ENCODE measurements at places on chromosomes 3 and 15. TPM values are rescaled to one million over a fixed set of nuclear protein-coding genes. Genes with fewer than 3 reads are reported as not detected.

GRCh38 chr15:70203981-70204560, 106.4 kb upstream of the TLE3 start:
- peaks cover 47% of the 10 kb centered on the region for H3K4me1 ChIP-seq
- H3K27me3 ChIP-seq = no peaks in the 10 kb centered on the region
- no peaks in the 10 kb centered on the region for H3K36me3 ChIP-seq
- no peak overlapping the region for H3K27ac ChIP-seq

DNA sequence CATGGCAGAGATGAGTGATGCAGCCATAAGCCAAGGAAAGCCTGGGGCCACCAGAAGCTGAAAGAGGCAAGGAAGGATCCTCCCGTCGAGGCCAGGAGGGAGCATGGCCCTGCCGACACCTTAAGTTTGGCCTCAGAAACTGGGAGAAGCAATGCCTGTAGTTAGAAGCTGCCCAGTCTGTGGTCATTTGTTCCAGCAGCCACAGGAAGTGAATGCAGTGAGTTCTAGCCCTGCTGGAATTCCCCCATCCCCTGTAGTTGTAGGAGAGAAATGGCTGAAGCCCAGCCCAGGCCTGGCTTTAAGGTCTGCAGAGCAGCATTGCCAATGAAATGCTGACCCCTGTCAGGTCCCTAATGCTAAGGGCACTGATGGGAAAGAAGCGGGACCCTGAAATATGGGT, 12.2 kb upstream of the CHSY1 start:
- H3K27me3 ChIP-seq = peaks cover 14% of the 10 kb centered on the region
- no peak overlapping the region for H3K4me3 ChIP-seq
- H3K36me3 ChIP-seq = no peaks in the 10 kb centered on the region
- H3K27ac ChIP-seq = no peak overlapping the region
- H3K4me1 ChIP-seq = no peaks in the 10 kb centered on the region

DNA sequence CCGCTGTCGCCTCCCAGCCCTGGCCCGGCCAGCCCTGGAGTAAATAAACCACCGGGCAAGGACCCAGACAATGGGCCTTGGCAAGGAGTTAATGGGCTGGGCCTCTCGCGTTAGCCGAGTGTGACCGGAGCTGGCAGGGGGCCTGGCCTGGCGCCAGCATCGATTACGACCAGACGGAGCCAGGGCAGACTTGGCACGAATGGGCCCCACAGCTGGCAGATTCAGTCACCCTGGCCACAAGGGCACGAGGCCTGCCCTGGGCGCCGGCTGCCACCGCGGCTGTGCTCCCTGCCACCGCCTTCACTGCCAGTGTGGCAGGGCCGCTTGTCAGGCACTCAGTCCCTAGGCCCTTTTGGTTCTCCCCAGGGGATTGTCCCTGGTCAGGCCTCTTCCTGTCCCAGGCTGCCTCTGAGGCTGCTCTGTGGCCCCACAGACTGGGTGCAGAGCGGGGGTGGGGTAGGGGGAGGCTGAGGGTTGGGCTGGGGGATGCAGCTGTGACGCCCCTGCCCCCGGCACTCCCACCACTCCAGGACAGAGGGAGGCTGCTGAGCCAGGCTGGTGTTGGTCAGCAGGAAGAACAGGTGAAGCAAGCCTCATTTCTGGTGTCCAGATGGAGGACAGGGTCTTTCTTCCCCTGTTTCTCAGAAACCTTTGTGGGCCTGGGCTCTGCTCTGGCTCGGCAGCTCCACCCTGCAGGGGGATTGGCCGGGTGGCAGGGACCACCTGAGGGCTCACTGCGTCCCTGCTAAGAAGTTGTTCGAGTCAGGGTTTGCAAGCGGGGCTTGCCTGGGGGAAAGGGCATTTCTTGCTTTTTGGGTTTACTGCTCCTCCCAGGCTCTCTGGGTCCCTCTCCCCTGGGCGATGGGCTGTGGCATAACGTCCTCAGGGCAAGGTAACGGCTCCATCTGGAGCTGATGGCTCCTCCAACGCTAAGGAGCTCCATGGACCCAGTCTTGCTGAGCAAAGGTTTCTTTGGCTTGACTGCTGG, 30.5 kb upstream of the SRP14 start:
- peaks cover 14% of the 10 kb centered on the region for H3K4me1 ChIP-seq
- peak overlapping the region; percentile 87 for H3K27ac ChIP-seq
- no peak overlapping the region for H3K4me3 ChIP-seq
- H3K27me3 ChIP-seq = no peaks in the 10 kb centered on the region

DNA sequence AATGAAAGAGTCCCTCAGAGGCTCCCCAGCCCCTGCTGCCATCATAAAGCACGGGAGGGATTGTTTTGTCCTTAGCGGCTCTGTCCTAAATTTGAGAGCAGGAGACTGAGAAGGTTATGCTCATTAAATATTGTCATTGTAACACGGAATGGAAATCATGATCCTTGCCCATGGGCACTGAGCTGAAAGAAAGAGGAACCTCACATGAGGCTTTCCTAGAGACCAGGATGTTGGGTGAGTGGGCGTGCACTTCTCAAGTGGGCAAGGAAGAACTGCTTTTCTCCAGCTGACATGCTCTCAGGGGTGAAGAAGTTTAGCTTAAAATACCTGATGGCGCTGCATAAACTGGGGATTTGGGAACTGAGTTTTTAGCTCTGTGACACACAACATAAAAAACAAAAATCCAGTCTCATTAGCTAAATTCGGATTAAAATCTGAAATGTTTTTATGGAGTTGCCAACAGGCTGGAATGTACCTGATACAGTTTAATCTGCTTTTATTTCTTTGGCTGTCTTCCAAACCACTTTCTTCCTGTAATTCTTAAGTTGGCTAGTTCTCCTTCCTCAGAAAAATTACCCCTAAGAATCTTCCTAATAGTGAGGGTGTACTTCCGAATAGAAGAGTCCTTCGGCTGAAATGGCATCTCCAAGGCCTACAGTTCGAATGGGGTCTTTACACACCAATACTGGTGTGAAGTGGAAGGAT, 31.7 kb downstream of the ADPGK start:
- no peak overlapping the region for H3K4me3 ChIP-seq
- H3K36me3 ChIP-seq = peaks cover 34% of the 10 kb centered on the region
- H3K27ac ChIP-seq = no peak overlapping the region
- H3K27me3 ChIP-seq = no peaks in the 10 kb centered on the region

KLHL6 gene
- total RNA-seq = 0.07 TPM

GRCh38 chr3:171901615-171902312, 58.6 kb downstream of the TMEM212 start:
- H3K36me3 ChIP-seq = peaks cover 1% of the 10 kb centered on the region
- H3K4me3 ChIP-seq = no peak overlapping the region
- peaks cover 21% of the 10 kb centered on the region for H3K4me1 ChIP-seq
- no peak overlapping the region for H3K27ac ChIP-seq
- DNase-seq = no peak

DNA sequence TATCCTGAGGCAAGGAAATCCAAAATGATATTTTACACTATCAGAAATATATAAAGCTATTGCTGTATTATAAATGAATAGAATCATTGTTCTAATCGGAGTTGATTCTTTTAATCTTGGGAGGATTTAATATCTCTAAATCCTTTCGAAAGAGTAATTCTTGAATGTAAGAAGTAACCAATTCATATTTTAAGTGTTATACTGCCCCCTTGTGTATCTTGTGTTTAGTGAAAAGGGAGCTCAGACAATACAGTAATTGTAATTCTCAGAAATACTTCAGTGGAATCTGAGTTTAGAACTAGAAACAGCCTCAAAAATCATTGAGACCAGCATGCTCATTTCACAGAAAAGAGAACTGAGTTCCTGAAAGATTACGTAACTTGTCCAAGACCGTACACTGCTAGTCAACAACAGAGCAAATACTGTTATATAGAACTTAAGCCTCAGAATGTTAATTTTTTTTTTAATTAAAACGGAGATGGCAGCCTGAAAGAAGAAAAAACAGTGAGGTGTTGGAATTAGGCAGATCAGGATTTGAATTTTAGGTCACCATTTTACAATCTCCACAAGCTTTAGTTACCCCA, 42.9 kb downstream of the PLCH1 start:
- no peak overlapping the region for H3K27ac ChIP-seq
- DNase-seq = no peak
- peaks cover 7% of the 10 kb centered on the region for H3K27me3 ChIP-seq
- H3K4me1 ChIP-seq = peaks cover 6% of the 10 kb centered on the region
- no peak overlapping the region for H3K4me3 ChIP-seq
- no peaks in the 10 kb centered on the region for H3K36me3 ChIP-seq

DNA sequence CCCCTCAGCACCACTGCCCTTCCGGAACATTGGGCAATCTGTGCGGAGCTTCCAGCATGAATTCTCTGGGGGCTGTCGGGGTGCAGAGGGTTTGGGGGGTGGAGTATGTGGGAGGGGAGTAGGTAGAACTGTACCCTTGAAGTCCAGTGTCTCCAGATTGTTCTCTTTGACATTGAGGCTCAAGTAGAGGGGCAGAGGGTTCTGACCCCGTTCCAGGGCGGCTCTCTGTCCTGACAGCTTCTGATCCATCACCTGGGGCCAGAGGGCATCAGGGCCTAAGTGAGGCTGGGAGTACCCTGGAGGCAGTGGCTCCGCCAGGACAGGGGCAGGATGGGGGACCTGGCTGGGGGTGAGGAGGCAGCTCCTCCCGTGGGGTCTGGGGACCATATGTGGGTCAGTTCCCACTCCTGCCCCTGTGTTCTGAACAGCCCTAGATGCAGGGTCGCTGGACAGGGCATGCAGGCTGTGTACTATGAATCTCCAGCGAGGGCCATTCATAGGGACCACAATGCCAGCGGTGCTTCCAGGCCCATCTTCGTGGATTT, 22.1 kb downstream of the PLA2G4D start:
- H3K27ac ChIP-seq = no peak overlapping the region
- no peak overlapping the region for H3K4me3 ChIP-seq
- no peaks in the 10 kb centered on the region for H3K4me1 ChIP-seq

- H3K36me3 ChIP-seq = peaks cover 2% of the 10 kb centered on the region
- H3K4me1 ChIP-seq = peaks cover 10% of the 10 kb centered on the region
These were observed 72.0 kb upstream of the KLF13 start for GRCh38 chr15:31254431-31255175.

DNA sequence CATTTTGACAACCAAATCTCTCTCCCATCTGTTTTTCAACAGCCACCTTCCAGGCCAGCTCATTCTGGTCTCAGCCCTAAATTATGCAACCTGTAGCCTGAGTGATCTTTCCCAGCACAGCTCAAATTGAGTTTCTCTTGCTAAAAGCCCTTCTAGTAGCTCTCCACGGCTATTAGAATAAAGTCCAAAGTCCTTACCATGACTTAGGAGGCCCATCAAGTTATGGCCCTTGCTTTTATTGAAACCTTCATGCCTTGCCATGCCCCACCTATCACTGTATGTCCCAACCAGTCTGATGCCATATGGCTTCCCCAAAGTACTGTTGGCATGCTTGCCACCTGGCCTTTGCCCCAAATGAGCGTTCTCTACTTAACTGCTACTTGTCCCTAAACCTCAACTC, 303.5 kb upstream of the GADL1 start:
- no peaks in the 10 kb centered on the region for H3K27me3 ChIP-seq
- no peaks in the 10 kb centered on the region for H3K36me3 ChIP-seq
- H3K4me1 ChIP-seq = peaks cover 18% of the 10 kb centered on the region

NR2E3 gene
- 1.2 TPM for total RNA-seq

- H3K36me3 ChIP-seq = no peaks in the 10 kb centered on the region
- no peak overlapping the region for H3K4me3 ChIP-seq
- no peak for DNase-seq
- H3K27me3 ChIP-seq = peaks cover 22% of the 10 kb centered on the region
- H3K4me1 ChIP-seq = no peaks in the 10 kb centered on the region
These were observed 52.4 kb upstream of the RGMA start for GRCh38 chr15:93141371-93141794.

- no peak overlapping the region for H3K27ac ChIP-seq
- H3K36me3 ChIP-seq = no peaks in the 10 kb centered on the region
- no peaks in the 10 kb centered on the region for H3K27me3 ChIP-seq
- H3K4me3 ChIP-seq = no peak overlapping the region
These were observed 23.1 kb upstream of the PDCD6IP start for GRCh38 chr3:33775363-33775762.

ARGFX gene
- total RNA-seq = not detected

DNA sequence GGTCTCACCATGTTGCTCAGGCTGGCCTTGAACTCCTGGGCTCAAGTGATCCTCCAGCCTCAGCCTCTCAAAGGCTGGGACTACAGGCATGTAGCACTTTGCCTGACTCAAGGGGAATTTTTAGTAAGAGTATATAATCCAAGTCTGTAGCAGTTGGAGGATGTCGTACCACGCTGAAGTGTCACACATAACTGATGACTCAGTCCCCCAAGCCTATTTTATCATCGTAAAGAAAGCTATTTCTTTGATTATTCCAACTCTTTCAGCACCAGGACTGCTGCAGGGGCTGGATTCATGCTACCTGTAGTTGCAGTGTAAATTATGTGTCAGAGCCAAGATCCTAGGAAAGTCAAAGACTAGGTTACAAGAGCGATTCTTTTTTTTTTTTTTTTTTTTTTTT, 1.4 kb upstream of the PRKCI start:
- no peaks in the 10 kb centered on the region for H3K27me3 ChIP-seq
- peaks cover 3% of the 10 kb centered on the region for H3K36me3 ChIP-seq
- H3K4me3 ChIP-seq = no peak overlapping the region

DNA sequence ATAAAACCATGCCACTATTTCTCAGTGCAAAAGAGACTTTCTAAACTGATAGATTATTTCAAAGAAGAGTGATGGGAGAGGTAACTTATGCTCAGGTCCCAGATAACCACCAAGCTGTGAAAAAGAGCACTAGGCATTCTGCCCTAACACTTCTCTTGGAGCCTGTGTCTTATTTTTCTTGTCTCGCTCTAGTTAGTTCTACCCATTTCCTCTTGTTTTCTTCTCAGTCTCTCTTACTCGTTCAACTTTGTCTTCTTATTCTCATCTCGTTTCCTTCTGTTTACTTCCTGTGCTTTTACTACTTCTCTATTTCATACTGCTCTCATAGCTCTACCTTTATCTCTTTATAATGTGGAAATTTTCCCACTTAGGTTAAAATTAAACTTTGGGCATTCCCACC, 91.8 kb upstream of the CGNL1 start:
- H3K27ac ChIP-seq = peak overlapping the region; percentile 2
- no peak for DNase-seq
- H3K4me1 ChIP-seq = no peaks in the 10 kb centered on the region
- H3K27me3 ChIP-seq = no peaks in the 10 kb centered on the region
- H3K4me3 ChIP-seq = no peak overlapping the region
- peaks cover 44% of the 10 kb centered on the region for H3K36me3 ChIP-seq

GRCh38 chr15:50791486-50791885, 26.0 kb upstream of the SPPL2A start:
- no peak overlapping the region for H3K27ac ChIP-seq
- no peaks in the 10 kb centered on the region for H3K36me3 ChIP-seq
- H3K4me3 ChIP-seq = no peak overlapping the region
- peaks cover 13% of the 10 kb centered on the region for H3K4me1 ChIP-seq
- no peak for DNase-seq
- H3K27me3 ChIP-seq = no peaks in the 10 kb centered on the region

- peaks cover 13% of the 10 kb centered on the region for H3K4me1 ChIP-seq
- H3K4me3 ChIP-seq = no peak overlapping the region
- DNase-seq = no peak
- no peaks in the 10 kb centered on the region for H3K27me3 ChIP-seq
- peaks cover 1% of the 10 kb centered on the region for H3K36me3 ChIP-seq
These were observed 203.8 kb upstream of the CD96 start for GRCh38 chr3:111338059-111338698.

DNA sequence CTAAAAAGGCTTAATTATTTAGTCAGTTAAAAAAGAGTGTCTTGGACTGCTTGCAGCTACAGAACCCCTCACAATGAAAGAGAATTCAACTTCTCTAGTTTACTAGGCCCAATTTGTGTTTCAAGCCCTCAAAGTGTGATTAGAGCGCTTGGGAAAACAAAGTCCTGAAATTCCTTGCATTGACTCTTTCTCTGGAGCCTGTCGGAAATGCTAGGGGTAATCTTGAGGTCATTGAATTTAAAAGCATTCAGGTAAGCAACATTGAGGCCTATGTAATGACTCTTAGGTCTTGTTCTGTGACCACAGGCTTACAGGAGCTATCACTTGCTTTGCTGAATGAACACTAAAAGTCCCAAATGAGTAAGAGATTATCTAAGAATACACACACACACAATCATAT, 186.0 kb downstream of the NLGN1 start:
- peaks cover 39% of the 10 kb centered on the region for H3K27me3 ChIP-seq
- no peak for DNase-seq
- no peaks in the 10 kb centered on the region for H3K36me3 ChIP-seq
- no peak overlapping the region for H3K27ac ChIP-seq
- H3K4me1 ChIP-seq = peaks cover 25% of the 10 kb centered on the region

Measured in mesothelial cell of epicardium (in vitro differentiated cells).